ENCODE measurements at places on chromosomes 2 and 18.

DNA sequence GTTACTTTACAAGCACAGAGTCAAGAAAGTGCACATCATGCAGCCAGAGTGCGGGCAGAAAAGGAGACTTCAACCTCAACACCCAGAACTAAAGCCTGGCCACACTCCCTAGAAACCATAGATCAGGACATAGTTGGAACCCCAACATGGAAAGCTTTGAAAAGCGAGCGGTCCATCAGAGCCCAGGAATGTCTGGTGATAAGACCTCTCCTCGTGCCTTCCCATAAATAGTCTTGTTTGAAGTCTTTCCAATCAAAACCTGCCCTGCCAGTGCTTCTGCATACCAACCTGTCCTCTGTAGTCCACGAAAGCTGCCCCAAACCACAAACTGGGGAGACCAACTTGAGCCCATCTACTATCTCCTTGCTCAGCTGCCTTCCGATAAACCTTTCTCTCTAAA, 55.5 kb downstream of the NEURL3 start:
- DNase-seq: no peak

GRCh38 chr2:23637011-23637778, 252.2 kb downstream of the KLHL29 start:
- DNase-seq: peak; percentile 87

- DNase-seq: no peak
Observed at GRCh38 chr18:52131845-52132244, 208.2 kb upstream of the DCC start.

DNA sequence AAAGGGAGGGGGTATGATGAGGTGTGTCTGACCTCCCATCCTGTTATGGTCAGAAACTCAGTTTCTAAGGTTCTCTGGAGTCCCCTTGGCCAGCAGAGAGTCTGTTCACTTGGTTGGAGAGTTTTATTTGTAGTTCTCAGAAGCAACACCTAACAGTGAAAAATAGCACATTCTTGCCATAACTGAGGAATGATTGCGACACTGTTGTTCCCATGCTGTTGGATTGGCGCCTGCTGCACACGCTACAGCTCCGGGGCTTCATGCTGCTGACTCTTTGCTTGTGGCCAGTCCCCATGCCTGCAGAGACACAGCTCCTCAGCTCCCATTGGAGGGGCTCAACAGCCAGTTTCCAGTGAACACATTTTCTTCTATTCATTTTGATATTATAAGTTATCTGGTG, 42.1 kb downstream of the TPGS2 start:
- DNase-seq: peak; percentile 84

DNA sequence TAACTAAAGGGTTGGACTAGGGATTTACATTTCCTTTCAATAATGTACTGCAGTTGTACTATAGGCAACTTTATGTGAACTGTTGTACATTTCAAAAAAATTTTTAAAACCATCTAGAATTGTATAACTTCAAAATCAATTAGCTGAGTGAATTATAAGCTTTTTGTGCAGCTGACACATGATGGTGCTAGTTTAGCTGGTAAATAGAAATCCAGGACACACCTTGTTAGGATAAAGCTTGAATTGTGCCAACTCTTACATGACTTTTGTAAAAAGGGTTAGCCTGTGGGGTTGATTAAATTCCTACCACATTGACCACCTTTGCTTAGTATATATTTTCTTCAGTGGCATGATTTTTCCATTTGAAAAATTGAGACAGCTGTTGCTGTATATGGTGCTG, 104.4 kb downstream of the CPS1 start:
- DNase-seq: no peak

GRCh38 chr18:25284861-25285550, 67.0 kb downstream of the ZNF521 start:
- DNase-seq: peak; percentile 88

GRCh38 chr2:2633017-2633416, 301.9 kb upstream of the MYT1L start:
- DNase-seq: no peak

GRCh38 chr2:9998916-9999654, 44.3 kb upstream of the KLF11 start:
- no peak for DNase-seq

Measured in cardiac fibroblast (primary cell).